ENCODE measurements at places on chromosomes 16 and 17.

DNA sequence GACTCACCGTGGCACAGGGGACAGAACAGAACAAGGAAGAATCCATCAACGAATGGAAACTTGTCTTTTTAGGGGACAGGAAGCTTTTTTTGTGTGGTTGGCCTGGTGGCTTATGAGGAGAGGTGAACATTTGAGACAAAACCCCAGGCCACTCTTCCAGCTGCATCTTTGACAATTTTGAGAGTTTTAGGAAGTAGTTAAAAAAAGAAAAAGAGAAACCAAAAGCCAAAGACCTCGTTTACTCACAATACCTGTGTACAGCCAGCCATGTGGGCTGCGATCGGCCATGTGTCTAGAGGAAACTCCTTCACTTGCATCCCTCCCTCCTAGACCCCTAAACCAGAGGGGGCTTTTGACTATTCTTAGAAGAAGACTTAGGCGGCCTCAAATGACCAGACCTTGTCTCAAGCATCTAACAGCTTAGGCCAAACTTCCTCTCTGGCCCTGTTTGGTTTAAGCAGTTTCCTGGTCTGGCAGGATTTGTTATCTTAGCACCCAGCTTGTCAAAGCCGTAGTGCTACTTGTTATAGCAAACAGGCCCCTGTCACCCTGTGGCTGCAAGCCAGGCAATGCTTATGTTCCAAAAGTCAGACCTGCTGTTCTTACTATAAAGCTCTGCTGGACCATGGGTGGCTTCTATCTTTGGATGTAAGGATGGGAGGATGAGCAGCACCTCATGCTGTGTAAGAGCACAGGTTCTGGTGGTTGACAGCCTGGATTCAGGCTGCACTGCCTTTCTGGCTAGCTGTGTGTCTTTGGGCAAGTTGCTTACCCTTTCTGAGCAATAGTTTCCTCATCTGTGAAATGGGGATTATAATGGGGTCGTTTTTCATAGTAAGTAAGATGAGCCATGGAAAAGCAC lies 17.7 kb downstream of the KSR1 start:
- peak; percentile 98 for DNase-seq

GRCh38 chr16:17748044-17748719 lies 277.4 kb upstream of the XYLT1 start:
- peak; percentile 11 for DNase-seq

GRCh38 chr16:84787263-84787622 lies 32.5 kb upstream of the CRISPLD2 start:
- no peak for DNase-seq

DNA sequence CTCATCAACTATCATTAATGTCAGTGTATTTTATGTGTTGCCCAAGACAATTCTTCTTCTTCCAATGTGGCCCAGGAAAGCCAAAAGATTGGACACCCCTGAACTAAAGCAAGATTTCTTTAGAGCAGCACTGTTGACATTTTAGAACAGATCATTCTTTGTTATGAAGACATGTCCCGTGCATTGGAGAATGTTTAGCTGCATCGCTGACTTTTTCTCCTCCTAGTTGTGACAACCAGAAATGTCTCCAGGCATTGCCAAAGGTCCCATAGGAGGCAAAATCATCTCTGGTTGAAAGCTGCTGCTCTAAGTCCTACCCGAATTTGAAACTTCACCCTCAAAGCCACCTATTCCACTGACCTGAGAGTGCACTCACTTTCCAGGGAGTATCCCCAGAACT lies 62.7 kb upstream of the IRX6 start:
- no peak for DNase-seq

DNA sequence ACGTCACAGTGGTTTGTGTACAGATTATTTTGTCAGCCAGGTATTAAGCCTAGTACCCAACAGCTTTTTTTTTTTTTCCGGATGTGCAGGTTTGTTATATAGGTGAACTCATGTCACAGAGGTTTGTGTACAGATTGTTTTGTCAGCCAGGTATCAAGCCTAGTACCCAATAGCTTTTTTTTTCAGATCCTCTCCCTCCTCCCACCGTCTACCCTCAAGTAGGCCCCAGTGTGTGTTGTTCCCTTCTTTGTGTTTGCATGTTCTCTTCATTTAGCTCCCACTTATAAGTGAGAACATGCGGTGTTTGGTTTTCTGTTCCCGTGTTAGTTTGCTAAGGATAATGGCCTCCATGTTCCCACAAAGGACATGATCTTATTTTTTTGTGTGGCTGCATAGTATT lies 19.9 kb downstream of the RPTOR start:
- DNase-seq = no peak

GRCh38 chr16:70754371-70754770 lies 46.6 kb downstream of the VAC14 start:
- no peak for DNase-seq

DNA sequence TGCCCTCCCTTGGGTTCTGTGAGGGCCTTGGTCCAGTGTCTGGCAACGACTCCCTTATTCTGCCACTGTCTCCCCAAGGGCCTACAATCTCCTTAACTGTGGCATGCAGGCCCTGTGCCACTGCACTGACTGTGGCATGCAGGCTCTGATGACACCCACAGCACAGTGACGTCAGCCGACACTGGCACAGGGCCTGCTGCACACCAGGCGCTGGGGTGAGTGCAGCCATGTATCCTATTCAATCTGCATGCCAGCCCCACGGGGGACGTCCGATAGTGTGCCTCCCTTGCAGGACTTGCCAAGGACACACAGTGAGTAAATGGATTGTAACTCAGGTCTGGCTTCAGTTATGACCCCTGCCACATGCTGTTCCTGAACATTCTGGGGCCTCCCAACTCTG lies 39.8 kb upstream of the RASD1 start:
- no peak for DNase-seq

GRCh38 chr16:69889295-69889964 lies 61.7 kb upstream of the CLEC18A start:
- no peak for DNase-seq

DNA sequence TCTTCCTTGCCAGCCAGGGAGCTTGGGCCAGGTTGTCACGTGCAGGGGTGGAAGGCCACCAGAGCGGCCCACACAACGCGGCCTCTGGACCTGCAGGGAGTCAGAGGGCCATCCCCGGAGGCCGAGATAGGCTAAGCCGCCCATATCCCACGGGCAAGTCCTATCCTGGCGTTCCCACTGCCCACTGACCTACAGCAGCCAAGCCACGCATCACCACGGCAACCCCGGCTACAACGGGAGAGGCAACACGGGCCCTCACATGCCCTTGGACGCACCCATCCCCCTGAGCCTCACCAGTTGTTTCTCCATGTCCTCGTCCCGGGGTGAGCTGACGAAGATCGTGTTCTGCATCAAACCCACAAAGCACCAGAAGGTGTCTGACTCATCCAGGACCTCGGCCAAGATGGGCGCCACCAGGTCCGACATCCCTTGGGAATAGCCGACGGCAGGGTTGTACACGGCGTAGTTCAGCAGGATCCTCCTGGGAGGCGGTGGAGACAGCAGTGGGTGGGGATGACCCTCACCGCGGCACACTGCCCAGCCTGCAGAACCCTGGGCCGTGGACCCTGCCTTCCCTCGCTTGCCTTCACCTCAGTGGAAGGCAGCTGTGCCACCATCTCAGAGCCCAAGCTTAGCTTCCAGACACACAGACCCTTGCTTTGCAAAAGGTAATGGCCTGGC lies 88.2 kb downstream of the TBC1D16 start:
- no peak for DNase-seq

DNA sequence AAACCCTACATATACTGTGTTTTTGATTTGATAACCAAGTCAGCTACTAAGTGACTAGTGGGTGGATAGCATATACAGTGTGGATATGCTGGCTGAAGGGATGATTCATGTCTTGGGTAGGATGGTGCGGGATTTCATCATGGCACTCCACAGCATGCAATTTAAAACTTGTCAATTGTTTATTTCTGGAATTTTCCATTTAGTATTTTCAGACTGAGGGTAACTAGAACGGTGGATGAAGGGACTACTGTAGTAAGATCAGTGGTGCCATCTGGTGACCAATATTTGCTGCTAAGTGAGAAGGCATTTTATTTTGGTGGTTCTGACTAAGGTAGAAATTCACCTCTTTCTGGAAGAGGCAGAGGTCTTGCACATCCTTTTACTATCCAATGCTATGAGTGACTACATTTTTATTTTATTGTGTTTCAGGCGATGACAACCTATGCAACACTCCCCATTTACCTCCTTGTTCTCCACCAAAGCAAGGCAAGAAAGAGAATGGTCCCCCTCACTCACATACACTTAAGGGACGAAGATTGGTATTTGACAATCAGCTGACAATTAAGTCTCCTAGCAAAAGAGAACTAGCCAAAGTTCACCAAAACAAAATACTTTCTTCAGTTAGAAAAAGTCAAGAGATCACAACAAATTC lies 3.1 kb downstream of the CDC6 start:
- DNase-seq = peak; percentile 89

GRCh38 chr17:17057057-17057551 lies 14.8 kb downstream of the MPRIP start:
- no peak for DNase-seq

GRCh38 chr16:83802135-83802534 lies 5.6 kb upstream of the HSBP1 start:
- peak; percentile 83 for DNase-seq

DNA sequence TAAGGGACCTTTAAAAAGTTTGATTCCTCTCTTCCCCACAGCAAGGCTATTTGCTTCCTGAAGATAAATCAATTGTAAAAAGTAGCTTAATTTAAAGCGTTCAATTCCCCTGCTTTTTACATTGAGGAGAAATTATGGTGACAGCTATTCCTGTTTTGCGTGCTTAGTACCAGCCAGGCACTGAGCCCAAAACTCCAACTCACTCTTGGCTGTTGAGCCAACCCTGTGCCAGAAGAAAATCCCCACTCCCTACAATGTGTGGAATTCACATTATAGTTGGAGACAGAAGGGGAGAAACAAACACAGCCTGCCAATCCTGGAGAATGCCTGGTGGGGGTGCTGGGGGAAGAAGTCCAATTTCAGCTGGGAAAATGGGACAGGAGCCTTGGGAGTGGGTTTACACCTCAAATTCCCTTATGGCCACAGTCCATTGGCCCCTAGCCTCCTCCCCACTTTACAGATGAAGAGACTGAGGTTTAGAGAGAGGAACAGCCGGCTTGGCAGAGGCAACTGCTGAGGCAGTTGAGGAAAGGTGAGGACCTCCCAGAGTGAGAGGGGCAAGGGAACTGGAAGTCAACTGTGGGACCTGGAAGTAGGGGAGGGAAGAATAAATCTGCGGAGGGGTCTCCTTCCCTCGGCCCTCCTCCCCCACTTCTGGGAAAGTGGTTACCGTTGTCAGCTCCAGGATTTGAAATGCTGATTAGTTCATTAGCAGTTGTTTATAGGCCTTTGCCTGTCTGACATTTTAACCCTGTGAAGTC lies 26.1 kb downstream of the CDH1 start:
- peak; percentile 13 for DNase-seq

GRCh38 chr16:66677179-66677578 lies 19.4 kb downstream of the CMTM4 start:
- DNase-seq = no peak

DNA sequence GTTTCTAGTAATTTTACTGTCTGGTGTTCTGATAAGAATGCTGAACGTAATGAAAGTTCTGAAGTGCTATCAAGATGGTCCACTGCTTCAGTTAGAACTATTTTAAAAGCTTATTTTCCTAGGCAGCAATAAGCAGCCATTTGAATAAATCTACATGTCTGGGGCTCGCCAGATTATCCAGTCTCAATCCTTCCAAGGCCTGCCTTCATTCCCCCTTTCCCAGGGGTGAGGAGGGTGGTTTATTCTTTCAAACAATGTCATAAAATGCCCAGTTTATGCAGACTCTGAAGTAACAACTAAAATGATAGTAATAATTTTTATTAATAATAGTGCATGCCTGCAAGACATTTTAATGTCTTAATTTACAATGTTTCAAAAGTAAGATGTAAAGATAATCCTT lies 2.4 kb downstream of the CDH11 start:
- DNase-seq = no peak

DNA sequence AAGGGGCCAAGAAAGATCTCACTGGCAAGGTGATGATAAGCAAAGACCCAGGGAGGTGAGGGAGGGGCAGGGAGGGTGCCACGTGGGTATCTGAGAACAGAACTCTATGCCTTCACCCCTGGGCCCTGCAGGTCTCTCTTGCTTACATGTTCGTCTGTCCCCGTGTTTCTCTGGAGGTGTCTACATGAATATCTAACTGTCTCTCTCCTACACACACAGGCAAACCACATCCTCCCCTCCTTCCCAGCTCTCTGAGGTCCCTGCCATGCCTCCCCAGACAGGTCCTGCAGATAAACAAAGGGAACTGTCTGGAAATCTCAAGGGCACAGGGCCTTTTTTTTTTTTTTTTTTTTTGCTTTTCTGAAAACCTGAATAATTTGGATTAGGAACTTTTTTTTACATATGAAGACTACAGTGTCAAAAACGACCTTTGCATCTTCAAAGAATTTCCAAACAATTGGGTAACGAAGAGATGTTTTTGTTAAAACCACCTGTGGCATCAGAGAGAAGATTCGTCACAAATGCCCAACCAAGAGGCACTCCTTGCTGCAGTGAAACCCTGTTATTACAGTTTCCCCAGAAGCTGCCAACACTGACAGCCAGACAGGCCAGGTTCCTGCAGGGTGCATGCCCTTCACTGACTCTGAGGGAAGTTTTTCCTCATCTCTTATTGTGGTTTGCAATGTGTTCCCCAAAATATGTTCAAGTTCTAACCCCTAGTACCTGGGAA lies 17.8 kb downstream of the PLLP start:
- DNase-seq = no peak

- DNase-seq = no peak
Observed at GRCh38 chr17:75950421-75950820, 9.6 kb upstream of the FBF1 start.

GRCh38 chr17:19005137-19005773 lies 691 bp upstream of the FAM83G start:
- DNase-seq = no peak

GRCh38 chr17:55492781-55493341 lies 18.4 kb downstream of the SMIM36 start:
- DNase-seq = no peak

DNA sequence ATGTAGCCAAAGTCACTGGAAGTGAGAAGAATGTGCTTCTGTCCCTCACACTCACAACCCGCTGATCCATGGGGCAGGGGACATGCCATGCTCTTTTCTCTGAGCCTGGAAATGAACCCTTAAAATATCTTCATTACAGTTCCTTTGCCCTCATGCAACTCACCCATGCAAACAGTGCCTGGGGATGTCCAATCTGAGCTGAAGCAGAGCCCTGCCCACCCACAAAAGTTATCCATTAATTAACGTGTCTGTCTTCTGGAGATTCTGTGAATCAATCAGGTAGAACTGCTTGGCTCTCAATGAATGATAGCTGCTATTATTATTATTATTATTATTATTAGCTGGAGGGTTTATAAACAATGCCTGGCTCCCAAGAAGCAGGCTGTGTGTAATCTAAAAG lies 133.7 kb downstream of the USP31 start:
- DNase-seq = no peak

DNA sequence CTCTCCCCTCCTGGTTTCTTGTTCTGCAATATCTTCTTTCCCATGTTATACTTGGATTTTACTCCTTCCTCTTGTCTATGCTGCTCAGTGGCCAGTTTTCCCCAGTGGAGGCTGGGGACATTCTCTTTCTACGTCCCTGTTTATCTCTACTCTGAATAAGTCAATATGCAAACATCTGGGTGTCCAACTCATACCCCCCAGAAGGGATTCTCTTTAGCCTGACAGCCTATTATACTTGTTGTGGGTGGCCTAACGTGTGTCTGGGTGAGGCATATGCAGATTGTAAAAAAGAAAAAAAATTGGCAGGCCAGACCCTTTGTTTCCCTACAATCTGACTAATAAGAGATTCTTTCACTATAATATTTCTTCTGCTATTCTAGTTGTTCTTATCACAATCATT lies 134.2 kb upstream of the MAF start:
- DNase-seq = no peak

All from common myeloid progenitor, CD34-positive (primary cell).